Substantia nigra (tissue), 51 donors: ENCODE measurements at places on chromosomes 2 and 18.

- DNase-seq, result no peak
These were observed 177.2 kb downstream of the EN1 start for GRCh38 chr2:118670276-118670675.

DNA sequence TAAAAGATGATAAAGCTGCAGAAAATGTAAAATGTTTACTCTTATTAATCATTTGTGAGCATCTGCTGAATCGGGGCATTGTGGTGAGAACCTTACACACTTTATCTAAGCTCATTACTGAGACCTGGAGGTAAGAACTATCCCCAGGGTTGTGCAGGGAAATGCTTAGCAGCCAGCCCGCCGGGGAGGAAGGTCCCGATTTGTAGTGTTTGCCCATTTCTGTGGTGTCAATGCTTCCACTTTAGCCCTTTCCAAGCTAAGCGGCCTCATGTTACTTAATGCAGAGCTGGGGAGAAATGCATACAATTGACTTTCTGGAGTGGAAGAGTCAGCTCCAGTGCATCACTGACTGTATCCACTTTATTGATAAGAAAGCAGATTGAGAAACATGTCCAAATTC is 20.8 kb upstream of the KCNK3 start:
- no peak for DNase-seq

GRCh38 chr2:72271766-72272641 is 124.3 kb upstream of the CYP26B1 start:
- no peak for DNase-seq

GRCh38 chr18:22739789-22740188 is 193.3 kb upstream of the RBBP8 start:
- no peak for DNase-seq

- DNase-seq, result no peak
These were observed 35.6 kb downstream of the CEP192 start for GRCh38 chr18:13026583-13027270.

DNA sequence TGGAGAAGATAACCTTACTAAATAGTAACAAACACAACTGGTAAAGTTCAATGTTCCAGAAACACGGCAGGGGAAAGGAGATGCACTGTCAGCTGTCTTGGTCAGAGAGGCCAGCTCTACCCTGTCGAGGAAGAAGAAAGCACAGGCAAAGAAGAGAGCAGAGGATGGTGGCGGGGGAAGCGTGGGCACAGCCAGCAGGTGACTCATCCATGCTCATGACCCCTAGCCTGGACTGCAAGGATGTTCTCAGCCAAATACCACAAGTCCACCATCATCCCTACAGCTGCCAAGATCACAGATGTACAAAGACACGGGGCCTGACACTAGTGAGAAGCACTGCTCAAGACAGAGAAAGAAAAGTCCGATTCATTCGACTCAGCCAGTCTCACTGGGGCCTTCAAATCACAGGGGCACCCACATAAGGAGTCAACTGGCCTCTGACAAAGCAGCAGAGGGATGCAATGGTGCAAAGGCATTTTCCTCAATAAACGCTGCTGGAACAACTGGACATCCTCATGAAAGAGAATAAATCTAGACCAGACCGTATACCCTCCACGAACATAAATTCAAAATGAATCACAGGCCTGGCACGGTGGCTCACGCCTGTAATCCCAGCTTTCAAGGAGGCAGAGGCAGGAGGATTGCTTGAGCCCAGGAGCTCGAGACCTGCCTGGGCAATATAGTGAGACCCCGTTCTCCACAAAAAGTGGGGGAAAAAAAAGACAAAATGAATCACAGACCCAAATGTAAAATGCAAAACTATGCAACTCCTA is 5.6 kb downstream of the DTYMK start:
- no peak for DNase-seq

DNA sequence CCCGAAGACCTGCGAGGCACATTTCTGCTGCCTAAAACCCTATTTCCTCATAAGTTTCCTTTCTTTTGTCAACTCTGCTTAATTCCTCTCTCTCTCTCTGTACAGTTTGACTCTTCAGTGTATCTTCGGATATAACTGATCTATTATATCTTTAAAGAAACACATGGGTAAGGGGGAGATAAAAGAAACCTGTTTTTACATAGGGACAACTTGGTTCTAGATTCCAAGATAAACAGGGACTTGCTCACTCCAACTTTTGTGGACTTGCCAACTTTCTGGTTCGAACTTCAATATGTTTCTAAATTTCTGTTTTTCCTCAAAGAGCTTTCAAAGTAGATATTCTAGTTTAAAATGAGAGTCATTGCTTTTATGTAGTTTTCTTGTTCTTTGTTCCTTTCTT is 182.7 kb upstream of the EPC2 start:
- DNase-seq, result no peak

DNA sequence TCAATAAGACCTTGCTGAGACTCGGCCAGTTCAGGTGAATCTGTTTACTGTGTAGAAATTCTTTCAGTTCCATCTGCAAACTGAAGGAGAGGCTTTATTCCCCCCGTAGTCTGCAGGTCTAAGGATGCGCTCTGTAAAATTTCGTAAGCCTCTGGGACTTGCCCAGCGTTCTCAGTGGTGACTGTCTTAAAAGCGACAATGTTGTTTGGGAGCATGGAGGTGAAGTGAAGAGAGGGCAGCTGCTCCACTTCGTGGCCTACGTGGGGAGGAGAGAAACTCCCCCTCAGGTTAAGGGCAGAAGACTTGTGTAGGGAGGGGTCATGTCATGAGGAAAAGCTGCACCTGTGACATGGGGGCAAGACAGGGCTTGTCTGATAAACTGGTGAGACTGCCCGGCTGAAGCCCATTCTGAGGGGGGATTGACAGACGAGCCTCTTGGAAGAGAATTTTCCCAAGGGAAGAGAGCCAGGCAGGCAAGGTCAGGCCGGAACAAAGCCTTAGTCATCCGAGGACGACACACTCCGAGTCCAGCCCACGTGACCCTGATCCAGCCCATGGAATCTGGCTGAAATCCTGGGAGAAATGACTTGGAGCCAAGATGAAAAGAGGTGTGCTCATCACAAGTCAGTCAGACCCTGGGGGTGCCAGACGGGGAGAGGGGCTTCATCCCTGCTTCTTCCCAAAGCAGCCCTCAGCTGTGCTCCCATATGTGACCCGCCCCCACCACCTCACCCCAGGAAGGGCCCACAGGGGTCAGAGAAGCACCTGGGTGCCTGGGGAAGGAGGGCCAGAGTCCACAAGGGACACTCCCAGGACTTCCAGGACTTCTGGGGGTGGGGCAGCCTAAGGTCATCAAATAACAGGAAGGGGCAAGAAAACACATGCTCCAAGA is 88.5 kb upstream of the SH3BP4 start:
- DNase-seq, result no peak

GRCh38 chr2:161992531-161992930 is 81.5 kb downstream of the DPP4 start:
- DNase-seq, result no peak

DNA sequence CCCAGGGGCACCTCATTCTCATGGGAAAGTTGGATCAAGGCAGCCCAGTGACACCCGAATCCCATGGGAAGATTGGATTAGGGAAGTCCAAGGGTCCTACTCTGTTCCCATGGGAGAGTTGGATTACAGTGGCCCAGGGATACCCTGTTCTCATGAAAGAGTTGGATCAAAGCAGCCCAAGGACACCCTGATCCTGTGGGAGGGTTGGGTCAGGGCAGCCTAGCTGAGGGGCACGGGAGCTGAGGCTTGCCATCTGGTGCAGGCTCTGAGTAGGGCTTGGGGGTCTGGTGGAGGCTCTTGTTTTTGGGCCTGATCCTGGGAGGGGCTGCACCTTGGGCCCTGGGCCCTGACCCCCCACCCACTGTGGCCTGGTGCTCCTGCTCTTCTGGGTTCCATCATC is 87.1 kb downstream of the ACKR3 start:
- no peak for DNase-seq

GRCh38 chr18:21682371-21683051 is 22.1 kb downstream of the ABHD3 start:
- no peak for DNase-seq

DNA sequence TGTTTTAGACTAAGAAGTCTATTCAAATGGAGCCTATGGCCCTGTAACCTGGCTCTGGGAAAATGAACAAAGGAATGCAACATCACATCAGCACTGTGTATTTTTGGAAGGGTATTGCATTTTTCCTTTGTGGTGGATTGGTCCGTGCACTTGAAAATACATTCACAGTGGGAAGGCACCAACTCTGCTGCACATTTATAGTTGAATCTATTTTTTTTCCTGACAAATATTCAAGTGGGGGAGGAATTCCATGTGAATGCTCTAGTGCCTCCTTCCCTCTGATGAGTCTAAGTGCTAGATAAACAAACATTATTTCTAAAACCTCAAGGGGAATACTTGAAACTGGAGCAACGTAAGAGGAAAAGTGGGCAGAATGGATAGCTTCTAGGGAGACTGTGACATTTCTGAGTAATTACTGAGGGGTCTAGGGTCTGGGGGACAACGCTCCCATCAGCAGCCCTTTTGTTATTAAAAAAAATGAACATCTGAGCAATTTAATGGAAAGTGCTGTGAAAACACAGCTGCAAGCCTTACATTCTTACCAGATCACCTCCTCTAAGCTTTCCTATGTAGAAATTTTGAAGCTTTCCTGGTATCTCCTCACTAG is 208.2 kb downstream of the SLC8A1 start:
- DNase-seq, result no peak

- DNase-seq, result no peak
These were observed 86.6 kb downstream of the ASB1 start for GRCh38 chr2:238513346-238513745.

GRCh38 chr2:177282787-177283572 is 18.5 kb upstream of the NFE2L2 start:
- DNase-seq, result no peak

DNA sequence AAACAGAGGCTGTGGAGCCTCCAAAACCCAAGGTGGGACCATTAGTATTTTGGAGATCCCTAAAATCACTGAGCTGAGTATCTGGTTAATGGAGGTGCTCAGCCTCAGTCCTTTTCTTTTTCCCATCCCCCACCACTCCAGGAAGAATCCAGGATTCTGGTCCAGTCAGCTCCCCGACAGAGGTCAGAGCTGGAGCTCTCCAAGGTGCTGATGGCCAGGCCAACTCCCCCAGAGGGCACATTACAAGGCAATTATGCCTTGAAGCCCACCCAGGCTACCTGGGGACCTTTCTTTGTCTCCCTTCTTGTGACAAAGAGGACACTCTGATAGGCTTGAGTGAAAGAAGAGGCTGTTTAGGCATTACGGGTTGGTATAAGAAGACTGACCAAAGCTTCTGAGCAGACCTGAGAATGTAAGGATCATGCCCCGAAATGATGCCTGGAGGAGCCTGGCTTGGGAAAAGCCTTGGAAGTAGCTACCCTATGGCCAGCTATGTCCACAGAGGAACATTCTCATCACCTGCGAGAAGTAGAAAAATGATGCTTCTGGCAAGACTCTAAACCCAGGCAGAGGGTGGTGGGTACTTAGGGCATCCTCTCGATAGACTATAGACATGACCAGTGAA is 102.5 kb upstream of the LDAH start:
- DNase-seq, result no peak

DNA sequence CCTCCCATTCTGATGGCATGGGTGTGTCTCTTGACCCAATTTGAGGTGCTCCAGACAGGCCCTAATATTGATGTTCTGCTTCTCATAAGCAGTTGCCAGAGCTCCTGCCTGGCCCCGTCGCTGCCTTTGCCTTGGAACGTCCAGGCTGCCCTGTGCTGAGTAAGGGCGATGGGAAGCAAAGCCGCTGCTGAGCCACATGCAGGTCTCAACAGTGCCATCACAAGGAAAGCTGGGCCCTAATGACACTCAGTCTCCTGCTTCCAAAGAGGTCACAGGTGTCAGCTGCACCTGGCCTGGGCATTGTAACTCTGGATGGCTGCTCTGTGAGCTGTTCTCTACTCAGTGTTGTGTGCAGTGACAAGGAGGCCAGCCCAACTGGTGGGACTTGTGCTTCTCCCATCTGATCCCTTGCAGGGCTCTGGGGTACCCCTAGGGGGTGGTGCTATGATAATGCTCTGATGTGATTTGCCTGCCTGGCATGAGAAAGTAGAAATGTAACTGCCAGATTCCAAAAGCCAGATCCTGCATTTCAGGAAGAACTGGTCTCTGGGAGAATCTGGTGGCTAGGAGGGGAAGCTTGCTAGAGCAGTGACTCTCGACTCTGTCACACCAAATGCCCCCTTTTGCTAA is 8.7 kb downstream of the TTC39C start:
- no peak for DNase-seq

GRCh38 chr2:110874453-110875383 is 142.3 kb downstream of the ACOXL start:
- DNase-seq, result no peak

DNA sequence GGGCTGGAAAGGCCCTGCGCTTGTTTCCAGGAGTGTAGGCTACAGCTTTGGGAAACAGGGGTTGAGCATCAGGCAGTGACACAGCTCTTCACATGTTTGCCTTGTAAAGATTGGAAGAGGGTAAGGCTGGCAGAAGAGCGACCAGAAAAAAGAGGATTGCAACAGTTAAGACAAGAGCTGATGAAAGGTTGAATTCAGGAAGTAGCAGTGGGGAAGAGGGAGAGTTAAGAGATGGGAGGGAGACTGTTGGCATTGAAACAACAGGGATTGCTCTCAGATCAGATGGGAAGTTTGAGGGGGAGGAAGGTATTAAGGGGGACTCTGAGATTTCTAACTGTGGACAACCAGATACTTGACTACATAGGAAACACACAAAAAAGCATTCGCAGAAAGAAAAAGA is 96.9 kb downstream of the CTAGE1 start:
- DNase-seq, result no peak

DNA sequence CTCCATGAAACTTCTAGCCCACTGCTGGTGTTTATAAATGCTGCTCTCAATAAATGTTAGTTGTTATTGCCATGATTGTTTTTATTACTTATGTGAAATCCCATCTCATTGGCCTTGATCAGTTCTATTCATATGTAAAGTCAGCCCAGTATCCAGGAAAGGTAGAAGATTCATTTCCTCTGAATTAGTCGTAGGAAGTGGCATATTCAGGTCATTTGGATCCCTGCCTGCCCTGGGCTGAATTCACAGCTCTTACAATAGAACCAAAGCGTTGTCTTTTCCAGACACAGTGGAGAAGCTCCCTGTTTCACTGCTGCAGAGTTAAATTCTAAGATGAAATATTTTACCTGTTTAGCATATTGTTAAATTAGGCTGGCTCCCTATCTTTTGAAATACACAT is 70.3 kb downstream of the MAIP1 start:
- no peak for DNase-seq

DNA sequence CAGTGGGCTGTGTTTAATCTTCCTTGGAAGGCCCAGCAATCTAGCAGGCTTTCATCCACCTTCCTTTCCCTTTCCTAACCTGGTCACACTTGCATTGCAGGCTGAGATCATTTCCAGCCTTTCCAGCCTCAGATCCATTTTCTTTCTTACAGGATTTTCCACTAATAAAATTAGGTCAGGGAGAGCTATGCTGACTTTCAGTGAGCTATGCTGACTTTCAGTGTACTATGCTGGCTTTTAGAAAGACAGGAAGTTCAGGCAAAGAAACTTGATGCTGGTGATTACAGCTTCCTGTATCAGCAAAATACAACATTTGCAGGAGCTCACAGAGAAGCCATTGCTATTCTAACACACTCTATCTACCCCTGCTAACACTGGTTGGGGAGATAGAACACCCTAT is 735.0 kb downstream of the CCDC85A start:
- no peak for DNase-seq

- no peak for DNase-seq
These were observed 144.1 kb downstream of the CDC42EP3 start for GRCh38 chr2:37527361-37527760.
